ENCODE measurements at places on chromosomes 6 and 20.

GRCh38 chr20:5657190-5657875 lies 92.9 kb upstream of the SHLD1 start:
- DNase-seq, result no peak

GRCh38 chr6:84501315-84501714 lies 263.1 kb downstream of the TBX18 start:
- DNase-seq, result no peak

DNA sequence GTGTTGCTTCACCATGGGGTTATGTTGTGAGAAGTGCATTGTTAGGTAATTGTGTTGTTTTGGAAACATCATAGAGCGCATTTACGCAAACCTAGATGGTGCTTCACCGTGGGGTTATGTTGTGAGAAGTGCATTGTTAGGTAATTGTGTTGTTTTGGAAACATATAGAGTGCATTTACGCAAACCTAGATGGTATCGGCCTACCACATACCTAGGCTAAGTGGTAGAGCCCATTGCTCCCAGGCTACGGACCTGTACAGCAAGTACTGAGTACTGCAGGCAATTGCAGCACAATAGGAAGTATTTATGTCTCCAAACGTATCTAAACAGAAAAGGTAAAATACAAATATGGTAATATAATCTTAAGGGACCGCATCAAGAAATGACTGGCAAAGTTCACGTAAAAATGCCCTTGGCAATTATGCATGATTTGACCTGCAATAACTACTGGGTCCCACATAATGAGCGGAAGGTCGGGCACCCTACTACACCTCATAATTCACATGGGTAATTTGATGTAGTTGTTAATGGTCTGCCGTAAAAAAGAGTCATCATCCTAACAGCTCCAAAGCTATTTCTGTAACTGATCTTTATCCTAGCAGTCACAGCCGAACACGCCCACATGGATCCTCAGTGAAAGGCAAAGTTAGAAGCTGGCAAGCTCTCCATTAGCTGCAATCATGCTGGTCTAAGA lies 76.0 kb downstream of the RSPH3 start:
- no peak for DNase-seq

GRCh38 chr20:4160761-4161305 lies 145.5 kb upstream of the RNF24 start:
- DNase-seq, result no peak

- DNase-seq, result peak; percentile 19
These were observed 255.4 kb upstream of the IRAK1BP1 start for GRCh38 chr6:78611886-78612480.

DNA sequence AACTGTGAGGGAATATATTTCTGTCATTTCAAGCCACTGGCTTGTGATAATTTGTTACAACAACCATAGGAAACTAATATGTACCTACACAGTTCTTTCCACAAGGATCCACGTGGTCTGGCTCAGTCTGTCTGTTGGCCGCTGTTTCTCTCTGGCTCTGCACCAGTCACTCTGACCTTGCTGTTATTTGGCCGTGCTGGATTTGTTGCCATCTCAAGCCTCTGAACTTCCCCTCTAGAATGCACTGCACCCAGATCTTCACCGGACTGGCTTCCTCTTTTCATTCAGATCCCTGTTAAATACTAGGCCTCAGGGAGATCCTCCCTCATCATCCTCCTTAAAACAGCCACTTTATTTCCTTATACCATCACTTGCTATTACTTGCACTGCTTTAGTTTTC lies 446.8 kb downstream of the TFAP2B start:
- no peak for DNase-seq

GRCh38 chr6:163192591-163192990 lies 221.9 kb upstream of the QKI start:
- peak; percentile 63 for DNase-seq

- DNase-seq, result peak; percentile 19
These were observed 38.3 kb upstream of the HMGCLL1 start for GRCh38 chr6:55617272-55617671.

DNA sequence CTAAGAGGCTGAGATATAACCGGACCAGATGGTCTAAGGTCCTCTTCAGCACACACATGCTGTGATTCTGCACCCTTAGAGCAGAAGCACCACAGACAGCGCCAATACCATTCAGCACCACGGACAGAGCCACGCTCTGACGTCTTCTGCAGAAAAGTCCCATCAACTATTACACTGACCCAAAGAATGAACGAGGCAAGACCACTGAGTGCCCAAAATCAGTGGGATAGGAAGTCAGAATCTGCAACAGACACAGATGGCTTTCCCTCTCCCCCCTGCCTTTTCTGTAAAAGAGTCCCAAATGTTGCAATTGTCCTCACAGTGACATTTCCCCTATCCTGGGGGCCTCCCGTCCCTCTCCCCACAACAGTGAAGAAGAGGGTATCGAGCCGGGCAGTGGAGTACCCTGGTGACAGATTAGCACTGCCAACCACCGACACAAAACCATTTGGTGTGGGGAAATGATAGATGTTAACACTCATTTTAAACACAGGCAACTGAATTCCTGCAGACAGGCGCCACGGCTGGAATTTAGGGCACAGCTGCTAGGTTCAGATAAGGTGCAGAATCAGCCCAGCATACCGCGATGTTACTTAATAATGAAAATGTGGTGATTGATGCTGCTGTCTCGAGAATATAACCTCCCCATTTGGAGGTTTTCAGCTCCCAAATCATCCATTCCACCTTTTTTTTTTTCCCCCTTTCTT lies 66.6 kb upstream of the CTNNBL1 start:
- DNase-seq, result peak; percentile 74

DNA sequence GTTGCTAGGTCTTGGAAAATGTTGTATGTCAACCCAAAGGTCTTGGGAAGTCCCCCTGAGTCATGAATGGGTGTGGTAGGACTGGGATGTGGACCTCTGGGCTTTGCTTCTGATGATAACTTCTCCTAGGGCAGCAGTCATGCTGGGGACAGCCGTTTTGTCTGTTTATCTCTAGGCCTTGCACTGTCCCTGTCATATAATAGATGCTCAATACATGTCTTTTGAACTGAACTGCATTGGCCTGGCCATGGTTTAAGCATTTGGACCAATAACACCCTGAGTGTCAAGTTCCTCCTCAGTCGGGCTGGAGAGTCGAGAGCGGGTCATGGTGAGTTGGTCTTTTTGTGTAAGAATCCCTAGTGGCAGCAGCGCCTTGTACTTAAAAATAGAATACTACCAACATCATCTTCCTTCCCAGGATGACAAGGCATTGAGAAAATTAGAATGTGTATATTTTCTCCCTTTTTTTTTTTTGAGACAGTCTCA lies 43.1 kb downstream of the E2F3 start:
- DNase-seq, result no peak

All from NCI-H2171 treated with DMSO at 0.1 percent for 48 hours (cell line).